ENCODE measurements at places on chromosomes 13 and 19. TPM values are rescaled to one million over a fixed set of nuclear protein-coding genes. Genes with fewer than 3 reads are reported as not detected.

MEF2B gene
- total RNA-seq, result not detected

THSD1 gene
- 6.1 TPM for total RNA-seq

ZNF525 gene
- 12.1 TPM for total RNA-seq

KLHL1 gene
- not detected for total RNA-seq

FGF21 gene
- not detected for total RNA-seq

VSIG10L gene
- 0.27 TPM for total RNA-seq

CKAP2 gene
- 12.3 TPM for total RNA-seq

CEACAM4 gene
- total RNA-seq, result not detected

TTC9B gene
- total RNA-seq, result not detected

ARL11 gene
- total RNA-seq, result 0.33 TPM

SIGLEC5 gene
- 0.27 TPM for total RNA-seq

LENG8 gene
- 168 TPM for total RNA-seq

ADAMTSL5 gene
- total RNA-seq, result 0.49 TPM

PALM gene
- 24.1 TPM for total RNA-seq

TMPRSS9 gene
- total RNA-seq, result not detected

PSG2 gene
- not detected for total RNA-seq

AKAP8L gene
- 272 TPM for total RNA-seq

ZNF333 gene
- total RNA-seq, result 24.3 TPM

DNM2 gene
- 95.1 TPM for total RNA-seq

SEMA6B gene
- total RNA-seq, result 1.2 TPM

NRTN gene
- total RNA-seq, result 0.71 TPM

KIR3DL3 gene
- total RNA-seq, result not detected

CEACAM20 gene
- not detected for total RNA-seq

THSD8 gene
- total RNA-seq, result not detected

COPE gene
- 348 TPM for total RNA-seq

PRR19 gene
- total RNA-seq, result not detected

KLK12 gene
- not detected for total RNA-seq

RPS5 gene
- total RNA-seq, result 1,209 TPM

UBL3 gene
- 59.0 TPM for total RNA-seq

POGLUT2 gene
- total RNA-seq, result 4.0 TPM

HPN gene
- 19.3 TPM for total RNA-seq

MKNK2 gene
- 124 TPM for total RNA-seq

GDF15 gene
- 9.9 TPM for total RNA-seq

ZNF491 gene
- total RNA-seq, result 3.2 TPM

ONECUT3 gene
- not detected for total RNA-seq

FBXO17 gene
- total RNA-seq, result 7.0 TPM

TMC4 gene
- total RNA-seq, result 52.1 TPM

SMIM24 gene
- not detected for total RNA-seq
